ENCODE measurements at places on chromosomes 13 and 19.

DNA sequence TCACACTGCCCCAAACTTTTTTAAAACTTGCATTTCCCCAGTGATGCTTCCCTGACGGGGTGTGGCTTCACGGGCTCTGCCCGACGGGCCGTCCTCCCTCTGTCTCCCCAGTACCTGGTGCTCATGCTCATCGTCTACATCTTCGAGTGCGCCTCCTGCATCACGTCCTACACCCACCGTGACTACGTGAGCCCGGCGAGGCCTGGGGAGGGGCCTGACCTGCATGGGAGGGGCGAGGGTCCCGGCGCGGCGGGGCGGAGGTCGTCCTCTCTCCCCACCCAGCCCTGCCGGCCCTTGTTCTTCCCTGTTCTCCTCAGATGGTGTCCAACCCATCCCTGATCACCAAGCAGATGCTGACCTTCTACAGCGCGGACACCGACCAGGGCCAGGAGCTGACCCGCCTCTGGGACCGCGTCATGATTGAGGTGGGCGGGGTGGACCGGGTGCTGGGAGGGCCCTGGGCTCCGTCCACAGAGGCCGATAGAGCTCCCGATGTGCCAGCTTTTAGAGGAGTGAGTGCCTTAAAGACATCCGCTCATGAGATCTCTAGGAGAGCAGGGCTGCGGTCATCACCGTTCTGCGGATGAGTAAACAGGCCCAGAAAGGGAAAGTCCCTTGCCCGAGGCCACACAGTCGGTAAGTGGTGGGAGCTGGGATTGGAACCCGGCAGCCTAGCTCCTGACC, 6.9 kb downstream of the UPK1A start:
- DNase-seq = peak; percentile 29

DNA sequence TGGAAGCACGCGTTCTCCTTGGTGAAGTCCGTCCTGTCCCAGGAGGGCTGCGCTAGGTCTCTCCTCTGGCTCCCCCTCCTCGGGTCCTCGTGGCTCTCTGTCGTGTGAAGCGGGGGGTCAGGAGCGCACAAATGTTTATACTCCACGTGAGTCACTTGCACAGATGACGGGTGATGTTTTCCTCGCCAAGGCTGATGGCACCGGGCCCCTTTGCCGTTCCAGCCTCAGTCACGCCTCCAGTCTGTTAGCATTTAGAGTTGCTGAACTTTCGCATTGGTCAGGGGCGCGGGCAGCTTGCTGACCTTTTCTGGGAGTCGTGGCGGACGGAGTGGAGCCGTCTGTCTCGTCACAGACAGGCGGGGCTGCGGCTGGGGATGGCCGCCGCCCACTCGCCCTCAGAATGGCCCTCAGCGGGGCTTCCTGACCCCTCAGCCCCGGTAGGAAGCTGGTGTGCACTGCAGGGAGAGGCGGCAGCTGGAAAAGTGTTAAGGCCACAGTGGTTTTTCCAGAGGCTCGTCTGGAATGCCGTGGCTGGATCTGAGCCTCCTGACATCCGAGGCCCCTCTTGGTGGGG, 13.7 kb downstream of the KLHL26 start:
- DNase-seq = peak; percentile 94

DNA sequence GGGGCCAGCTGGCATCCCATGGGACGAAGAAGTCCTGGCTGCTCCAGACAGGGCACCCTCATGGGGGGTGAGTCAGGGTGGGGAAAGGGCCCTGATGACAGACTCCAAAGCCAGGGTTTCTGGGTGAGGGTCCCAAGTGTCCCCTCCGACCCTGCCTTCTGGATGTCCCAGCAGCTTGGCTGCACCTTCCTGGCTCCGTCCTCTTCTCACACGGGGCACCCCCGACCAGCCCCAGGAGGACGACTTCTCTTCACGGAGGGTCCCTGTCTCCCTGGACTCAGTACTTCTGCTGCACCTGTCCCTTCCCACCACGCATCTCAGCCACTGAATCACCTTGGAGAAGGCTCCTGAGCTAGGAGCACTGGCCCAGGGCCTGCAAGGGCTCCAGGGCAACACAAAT, 19.9 kb downstream of the MIER2 start:
- no peak for DNase-seq

DNA sequence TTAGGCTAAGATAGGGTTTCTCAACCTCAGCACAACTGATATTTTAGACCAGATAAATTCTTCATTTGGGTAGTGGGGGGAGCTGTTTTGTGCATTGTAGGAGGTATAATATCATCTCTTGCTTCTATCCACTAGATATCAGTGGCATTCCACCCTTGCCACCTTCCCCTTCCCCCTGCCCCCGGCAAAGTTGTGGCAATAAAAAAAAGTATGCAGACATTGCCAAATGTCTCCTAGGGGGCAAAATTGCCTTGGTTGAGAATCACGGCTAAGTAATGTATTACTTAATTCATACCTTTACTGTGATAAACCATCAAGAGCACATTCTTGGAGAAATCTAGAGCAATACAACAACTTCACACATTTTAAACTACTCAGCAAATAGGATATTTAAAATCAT, 51.4 kb downstream of the UBL3 start:
- no peak for DNase-seq

DNA sequence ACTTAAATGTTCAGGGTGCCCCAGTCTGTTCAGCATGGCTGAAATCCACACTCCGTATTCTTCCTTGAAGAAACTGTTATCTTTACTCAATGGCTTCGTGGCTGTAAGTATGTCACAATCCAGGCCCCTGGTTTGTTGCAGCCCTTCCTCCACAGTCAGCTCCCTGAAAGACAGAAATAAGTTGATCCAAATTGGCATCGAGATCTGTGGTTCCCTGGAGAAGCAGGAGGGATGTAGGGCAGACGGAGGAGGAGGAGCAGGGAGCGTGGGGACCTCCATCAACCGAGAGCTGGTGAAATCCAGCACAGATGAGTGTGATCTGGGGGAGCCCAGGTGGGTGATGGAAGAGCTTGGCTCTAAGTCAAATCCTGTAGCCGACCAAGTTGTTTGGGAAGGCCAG, 304 bp downstream of the TSPAN16 start:
- DNase-seq = peak; percentile 24

DNA sequence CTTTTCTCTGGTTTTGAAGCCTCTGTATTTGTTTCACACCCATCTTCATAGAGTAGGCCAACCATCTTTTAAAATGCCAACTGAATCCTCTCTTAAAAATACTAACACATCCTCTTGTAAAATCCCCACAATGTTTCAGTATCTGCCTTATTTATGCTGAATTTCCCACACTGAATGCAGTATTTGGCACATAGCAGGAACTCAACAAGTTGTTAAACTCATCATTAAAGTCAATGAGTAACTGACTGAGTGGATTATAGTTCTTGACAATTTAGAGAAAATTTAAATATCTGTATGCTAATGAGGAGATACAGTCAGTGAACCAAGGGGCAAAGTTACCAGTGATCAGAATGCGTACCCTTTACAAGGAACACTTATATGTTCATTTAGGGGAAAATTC, 505.5 kb upstream of the PCDH9 start:
- no peak for DNase-seq

DNA sequence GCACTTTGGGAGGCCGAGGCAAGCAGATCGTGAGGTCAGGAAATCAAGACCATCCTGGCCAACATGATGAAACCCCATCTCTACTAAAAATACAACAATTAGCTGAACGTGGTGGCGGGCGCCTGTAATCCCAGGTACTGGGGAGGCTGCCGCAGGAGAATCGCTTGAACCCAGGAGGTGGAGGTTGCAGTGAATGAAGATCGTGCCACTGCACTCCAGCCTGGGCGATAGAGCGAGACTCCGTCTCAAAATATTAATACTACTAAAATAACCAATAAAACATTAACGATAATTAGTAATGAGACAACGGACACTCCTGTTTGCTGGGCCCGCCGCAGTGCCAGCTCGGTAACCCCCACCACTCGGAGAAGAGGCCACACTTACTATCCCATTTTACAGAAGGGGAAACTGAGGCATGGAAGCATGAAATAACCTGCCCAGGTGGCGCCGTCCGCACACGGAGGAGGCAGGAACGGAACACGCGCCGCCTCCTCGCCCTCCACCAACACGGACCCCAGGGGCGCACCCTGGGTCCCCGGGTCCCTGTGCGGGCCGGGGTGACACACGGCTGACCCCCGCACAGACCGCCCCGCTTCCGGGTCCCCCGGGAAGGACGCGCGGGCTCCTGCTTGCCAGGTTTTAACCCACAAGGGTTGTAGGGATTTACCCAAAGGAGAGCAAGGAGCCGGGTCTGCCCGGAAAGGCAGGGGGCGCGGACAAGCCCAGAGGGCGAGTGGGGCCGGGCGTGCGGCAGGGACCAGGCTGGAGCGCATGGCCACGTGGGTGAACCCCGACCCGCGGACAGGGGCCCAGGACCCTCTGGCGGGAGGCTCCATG, 1.6 kb downstream of the R3HDM4 start:
- DNase-seq = no peak

- DNase-seq = peak; percentile 71
Observed at GRCh38 chr13:114027046-114027715, 53.3 kb upstream of the C13orf46 start.

DNA sequence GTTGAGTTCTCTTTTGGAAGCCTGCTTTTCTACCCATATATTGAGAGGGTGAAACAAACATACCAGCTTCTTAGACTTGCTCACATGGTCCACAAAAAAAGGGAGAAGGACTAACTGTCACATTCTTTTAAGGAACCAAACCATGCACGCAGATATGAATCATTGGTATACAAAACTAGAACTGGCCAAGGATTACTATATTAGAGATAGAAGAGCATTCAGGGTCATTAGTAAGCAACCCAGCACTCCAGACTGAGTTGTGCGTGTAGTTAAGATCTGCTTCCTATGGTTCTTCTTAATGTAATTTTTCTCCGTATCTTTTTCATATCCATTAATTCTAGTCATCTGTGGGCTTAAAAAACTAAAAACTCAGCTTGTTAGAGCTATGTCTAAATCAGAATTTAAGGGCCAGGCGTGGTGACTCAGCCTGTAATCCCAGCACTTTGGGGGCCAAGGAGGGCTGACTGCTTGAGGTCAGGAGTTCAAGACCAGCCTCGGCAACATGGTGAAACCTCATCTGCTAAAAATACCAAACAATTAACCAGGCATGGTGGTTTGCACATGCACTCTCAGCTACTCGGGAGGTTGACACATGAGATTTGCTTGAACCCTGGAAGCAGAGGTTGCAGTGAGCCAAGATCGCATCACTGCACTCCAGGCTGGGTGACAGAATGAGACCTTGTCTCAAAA, 19.6 kb downstream of the ALG5 start:
- peak; percentile 16 for DNase-seq

DNA sequence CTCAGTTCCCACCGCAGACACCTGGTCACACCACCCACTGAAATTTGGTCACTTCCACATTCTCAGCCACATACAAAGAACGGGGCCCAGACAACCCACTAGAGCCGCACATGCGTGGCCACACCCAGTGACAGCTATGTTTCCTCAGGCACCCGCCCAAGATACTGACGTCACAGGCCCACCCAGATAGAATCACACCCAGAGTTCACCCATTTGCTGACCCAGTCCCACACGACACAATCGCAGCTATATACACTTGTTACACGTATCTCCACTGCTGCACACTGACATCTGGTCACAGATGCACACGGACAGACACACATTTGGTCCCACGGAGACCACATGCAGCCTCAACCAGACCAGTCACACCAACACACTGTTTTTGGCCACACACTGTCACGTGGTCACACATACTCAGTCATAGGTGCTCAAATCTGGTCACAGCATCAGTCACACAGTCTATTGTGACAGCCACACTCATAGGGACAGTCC, 2.9 kb downstream of the NUMBL start:
- DNase-seq = peak; percentile 73

GRCh38 chr13:41200126-41200525, 5.8 kb upstream of the KBTBD7 start:
- DNase-seq = peak; percentile 79

DNA sequence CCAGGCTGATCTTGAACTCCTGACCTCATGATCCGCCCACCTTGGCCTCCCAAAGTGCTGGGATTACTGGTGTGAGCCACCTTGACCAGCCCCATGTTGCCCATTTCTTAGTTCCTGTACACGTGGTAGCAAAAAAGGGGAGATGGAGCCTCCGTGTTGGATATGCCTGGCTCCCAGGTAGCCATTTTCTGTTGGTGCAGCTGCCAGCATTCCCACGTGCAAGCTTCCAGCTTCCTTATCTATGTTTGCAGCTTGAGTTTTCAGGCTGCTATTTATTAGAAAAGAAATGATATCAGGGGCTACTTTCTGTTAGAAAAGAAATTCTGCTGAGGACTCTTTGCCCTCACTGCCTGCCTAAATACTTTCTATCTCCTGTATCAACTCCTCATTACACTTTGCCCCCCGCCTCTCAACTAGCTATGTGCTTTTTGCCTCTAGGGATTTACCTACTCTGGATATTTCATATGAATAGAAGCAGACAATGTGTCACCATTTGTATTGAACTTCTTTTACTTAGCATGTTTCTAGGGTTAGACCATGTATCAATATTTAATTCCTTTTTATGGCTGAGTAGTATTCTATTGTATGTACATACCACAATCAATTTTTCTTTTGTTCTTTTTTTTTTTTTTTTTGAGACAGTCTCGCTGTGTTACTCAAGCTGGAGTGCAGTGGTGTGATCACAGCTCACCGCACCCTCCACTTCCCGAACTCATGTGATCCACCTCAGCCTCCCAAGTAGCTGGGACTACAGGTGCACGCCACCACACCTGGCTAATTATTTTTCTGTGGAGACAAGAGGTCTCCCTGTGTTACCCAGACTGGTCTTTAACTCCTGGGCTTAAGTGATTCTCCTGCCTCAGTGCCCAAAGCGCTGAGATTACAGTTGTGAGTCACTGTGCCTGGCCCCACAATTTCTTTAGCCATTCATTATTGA, 3.4 kb upstream of the TMED1 start:
- no peak for DNase-seq

DNA sequence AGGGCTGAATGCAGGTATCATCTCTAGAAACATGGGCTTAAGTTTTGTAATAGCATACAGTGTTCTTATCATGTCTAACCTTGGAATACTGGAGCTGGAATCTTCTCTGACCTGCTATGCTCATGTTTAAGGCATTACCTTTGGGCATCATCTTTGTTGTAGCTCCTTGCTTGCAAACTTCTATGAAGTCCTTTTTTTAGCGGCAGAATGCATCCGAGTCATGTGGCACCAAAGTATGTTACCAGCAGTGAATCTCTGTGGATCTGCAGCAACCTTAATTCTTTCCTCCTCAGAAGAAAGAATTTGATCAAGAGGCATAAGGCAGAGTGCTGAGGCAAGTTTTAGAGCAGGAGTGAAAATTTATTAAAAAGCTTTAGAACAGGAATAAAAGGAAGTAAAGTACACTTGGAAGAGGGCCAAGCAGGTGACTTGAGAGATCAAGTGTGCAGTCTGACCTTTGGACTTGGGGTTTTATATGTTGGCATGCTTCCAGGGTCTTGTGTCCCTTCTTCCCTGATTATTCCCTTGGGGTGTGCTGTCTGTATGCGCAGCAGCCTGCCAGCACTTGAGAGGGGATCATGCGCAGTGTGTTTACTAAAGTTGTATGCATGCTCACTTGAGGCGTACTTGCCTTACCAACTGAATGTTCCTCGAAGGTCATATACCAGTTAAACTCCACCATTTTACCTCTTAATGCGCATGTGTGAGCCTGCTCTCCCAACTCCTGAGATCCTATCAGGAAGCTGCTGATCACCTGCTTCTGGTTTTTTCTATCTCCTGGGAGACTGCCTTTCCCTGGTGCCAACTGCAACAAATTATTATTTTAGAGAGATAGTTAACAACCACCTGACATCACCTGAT, 115.5 kb downstream of the LACC1 start:
- DNase-seq = no peak
